ENCODE measurements at places on chromosomes 4 and X. TPM values are rescaled to one million over a fixed set of nuclear protein-coding genes. Genes with fewer than 3 reads are reported as not detected.

- DNase-seq: no peak
Observed at GRCh38 chr4:25076625-25077398, 46.1 kb upstream of the LGI2 start.

The CTAG1B gene
- 11.9 TPM for total RNA-seq

- DNase-seq: no peak
Observed at GRCh38 chr4:124343661-124344171, 368.8 kb downstream of the ANKRD50 start.

- DNase-seq: no peak
Observed at GRCh38 chr4:22348410-22348809, 167.5 kb downstream of the ADGRA3 start.

- DNase-seq: peak; percentile 8
Observed at GRCh38 chrX:16664074-16664473, 14.1 kb downstream of the S100G start.

DNA sequence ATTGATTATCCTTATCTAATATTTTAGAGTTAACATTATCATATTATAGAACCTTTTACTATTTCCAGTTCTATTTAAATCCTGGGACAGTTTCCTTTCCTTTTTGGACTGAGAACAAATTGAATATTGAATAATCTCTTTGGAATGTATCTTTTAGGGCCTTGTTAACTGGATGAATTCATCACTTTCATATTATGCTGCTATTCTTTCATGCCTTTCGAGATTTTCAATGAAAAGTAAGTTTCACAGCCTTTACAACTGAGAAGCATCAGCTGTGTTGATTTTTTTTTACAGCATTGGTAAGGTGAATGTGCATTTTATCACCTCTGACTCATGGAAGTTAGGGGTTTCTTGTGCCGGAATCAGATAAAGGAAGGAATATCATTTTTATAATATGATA lies 39.6 kb downstream of the PDLIM5 start:
- DNase-seq: peak; percentile 54

The KLB gene
- total RNA-seq: not detected

The SHROOM4 gene
- total RNA-seq: 1.5 TPM

GRCh38 chrX:568311-568710 lies 62.3 kb upstream of the SHOX start:
- DNase-seq: no peak

- DNase-seq: no peak
Observed at GRCh38 chr4:54060116-54060515, 4.3 kb downstream of the CHIC2 start.

DNA sequence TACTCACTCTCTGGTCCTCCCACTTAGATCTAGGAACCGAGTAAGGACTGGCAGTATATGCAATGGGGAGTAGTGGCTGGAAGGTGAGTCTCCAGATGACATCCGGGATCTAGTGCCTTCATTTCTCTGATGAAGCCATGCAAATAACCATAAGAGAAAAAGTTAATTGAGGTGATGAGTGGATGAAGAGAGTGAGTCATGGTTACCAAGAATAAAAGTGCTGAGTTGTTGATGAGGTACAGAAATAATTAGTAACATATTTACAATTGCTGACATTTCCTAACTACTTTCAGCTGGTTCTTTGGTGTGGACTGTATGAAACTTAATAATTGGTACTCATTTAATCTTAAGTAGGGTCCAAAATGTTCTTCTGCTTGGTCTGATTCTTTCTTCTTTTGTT lies 146.7 kb upstream of the PITX2 start:
- no peak for DNase-seq

GRCh38 chr4:51931461-51931860 lies 88.5 kb downstream of the DCUN1D4 start:
- DNase-seq: no peak
